ENCODE measurements at places on chromosomes 1 and 21.

DNA sequence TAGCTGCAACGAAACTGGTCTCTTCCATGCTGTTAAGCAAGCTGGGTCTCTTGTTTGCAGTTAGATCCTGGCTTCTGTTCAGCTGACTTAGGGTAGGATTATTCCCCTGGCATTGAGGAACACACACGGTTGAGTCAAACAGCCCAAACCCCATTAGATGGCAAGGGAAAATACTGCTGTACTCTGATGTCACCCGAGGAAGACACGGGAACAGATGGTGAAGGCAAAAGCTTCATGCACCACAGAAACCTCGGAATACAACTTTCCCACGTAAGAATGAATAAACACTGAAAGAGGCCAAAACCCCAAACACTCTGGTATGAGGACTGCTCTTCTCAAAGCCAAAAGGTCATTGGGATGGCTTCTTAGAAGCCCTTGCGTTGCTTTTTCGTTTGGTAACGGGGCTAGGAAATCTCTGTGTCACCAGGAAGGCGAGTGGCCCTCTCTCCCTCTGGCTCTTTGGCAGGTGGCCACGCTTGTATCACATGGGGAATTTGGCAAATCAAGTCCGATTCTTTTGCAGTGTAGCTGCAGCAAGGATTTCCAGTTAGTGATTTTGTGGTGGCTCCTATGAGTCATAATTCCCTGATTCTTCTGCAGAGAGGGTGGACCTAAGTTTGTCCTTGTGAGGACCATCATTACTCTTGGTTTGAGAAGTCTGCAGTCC, 16.7 kb upstream of the LYST start:
- no peaks in the 10 kb centered on the region for H3K27me3 ChIP-seq
- peaks cover 22% of the 10 kb centered on the region for H3K4me1 ChIP-seq
- no peak for DNase-seq

DNA sequence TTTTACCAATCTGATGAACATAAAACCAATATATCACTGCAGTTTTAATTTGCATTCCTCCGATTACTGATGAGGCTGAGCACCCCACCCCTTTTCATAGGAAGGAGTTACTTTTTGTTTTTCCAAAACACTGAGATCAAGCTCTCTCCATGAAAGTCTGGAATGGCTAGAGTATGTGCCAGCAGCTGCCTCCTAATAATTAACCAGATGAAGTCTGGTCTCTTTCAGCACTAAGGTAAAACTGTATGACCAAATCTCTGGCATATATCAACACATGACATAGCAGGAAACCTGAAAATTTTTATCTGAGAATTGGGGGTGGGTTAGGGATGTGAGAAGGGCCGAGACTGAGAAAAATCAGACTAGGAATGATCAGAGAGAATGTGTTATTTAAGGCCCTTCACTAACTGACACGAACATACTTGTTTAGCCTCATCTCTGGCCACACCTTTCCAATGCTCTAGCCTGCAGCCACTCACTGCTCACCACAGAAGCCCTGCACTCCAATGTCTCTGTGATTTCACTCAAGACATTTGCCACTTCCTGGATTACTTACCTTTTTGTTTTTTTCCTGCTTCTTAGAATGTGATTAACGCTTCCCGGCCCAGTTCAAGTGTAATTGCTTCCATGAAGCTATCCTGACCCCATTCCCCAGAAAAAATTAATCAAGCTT, 34.7 kb downstream of the WASF2 start:
- H3K4me3 ChIP-seq, result no peak overlapping the region
- no peaks in the 10 kb centered on the region for H3K27me3 ChIP-seq
- DNase-seq, result no peak
- H3K36me3 ChIP-seq, result no peaks in the 10 kb centered on the region

- no peak overlapping the region for H3K4me3 ChIP-seq
- H3K4me1 ChIP-seq, result no peaks in the 10 kb centered on the region
- DNase-seq, result no peak
- H3K27ac ChIP-seq, result no peak overlapping the region
- H3K27me3 ChIP-seq, result no peaks in the 10 kb centered on the region
Observed at GRCh38 chr1:245537992-245538391, 383.2 kb downstream of the KIF26B start.

- H3K36me3 ChIP-seq, result no peaks in the 10 kb centered on the region
- no peaks in the 10 kb centered on the region for H3K4me1 ChIP-seq
Observed at GRCh38 chr1:98073823-98074222, 153.0 kb upstream of the DPYD start.

DNA sequence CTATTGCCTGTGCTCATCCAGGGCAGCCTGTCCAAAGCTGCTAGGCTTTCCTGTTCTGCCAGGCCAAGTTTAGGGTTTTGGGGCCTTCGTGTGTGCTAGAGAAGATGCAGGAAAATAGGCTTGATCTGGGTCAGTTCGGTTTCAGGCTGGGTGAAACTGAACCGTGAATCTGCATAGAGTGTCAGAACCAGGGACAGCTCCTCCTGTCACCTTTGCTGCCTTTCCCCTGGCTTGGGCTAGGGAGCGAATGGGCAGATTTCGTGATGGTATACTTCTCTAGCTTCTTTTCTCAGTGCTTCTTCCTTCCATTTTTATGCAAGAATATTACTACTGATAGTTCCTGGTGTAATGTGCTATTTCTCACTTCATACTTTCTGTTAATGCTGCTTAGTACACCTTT, 6.0 kb upstream of the AGO1 start:
- H3K27ac ChIP-seq, result no peak overlapping the region
- no peak overlapping the region for H3K4me3 ChIP-seq
- H3K4me1 ChIP-seq, result no peaks in the 10 kb centered on the region
- DNase-seq, result no peak
- no peaks in the 10 kb centered on the region for H3K27me3 ChIP-seq

Measured in keratinocyte (primary cell).